ENCODE measurements at places on chromosomes 7 and 10. TPM values are rescaled to one million over a fixed set of nuclear protein-coding genes. Genes with fewer than 3 reads are reported as not detected.
A peak's percentile ranks its signal among the peaks of the same experiment; 100 is the strongest.

Gene TMEM140
- total RNA-seq, result 12.0 TPM

Gene PRTFDC1
- total RNA-seq, result 9.2 TPM

Gene AOAH
- total RNA-seq, result 34.9 TPM

GRCh38 chr7:50470250-50471163 lies 20.4 kb upstream of the FIGNL1 start:
- no peak overlapping the region for H3K4me3 ChIP-seq
- H3K27me3 ChIP-seq, result no peaks in the 10 kb centered on the region
- no peaks in the 10 kb centered on the region for H3K4me1 ChIP-seq
- H3K36me3 ChIP-seq, result no peaks in the 10 kb centered on the region
- H3K27ac ChIP-seq, result no peak overlapping the region

DNA sequence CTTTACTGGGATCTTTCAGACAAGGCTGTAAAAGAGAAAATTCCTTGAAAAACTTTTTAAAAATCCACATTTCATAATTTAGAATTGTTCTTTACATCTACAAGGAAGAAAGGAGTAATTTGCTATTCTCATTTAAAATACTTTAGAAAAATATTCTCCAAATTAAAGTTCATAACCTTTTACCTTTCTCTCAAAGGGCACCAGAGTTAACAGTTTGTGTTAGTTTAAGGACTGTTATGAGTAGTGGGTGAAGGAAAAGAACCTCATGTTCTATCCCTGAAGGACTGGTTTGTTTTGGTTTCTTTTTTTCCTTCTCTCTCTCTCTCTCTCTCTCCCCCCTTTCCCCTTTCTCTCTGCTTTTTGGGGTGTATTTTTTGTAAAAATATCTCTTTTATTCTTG lies 4.1 kb downstream of the AGMO start:
- H3K36me3 ChIP-seq, result no peaks in the 10 kb centered on the region
- H3K4me3 ChIP-seq, result no peak overlapping the region
- no peaks in the 10 kb centered on the region for H3K27me3 ChIP-seq

- no peak overlapping the region for H3K4me3 ChIP-seq
- H3K27me3 ChIP-seq, result no peaks in the 10 kb centered on the region
- no peaks in the 10 kb centered on the region for H3K36me3 ChIP-seq
- no peak for DNase-seq
Measured at GRCh38 chr7:43105521-43106120, 6.8 kb upstream of the HECW1 start.

DNA sequence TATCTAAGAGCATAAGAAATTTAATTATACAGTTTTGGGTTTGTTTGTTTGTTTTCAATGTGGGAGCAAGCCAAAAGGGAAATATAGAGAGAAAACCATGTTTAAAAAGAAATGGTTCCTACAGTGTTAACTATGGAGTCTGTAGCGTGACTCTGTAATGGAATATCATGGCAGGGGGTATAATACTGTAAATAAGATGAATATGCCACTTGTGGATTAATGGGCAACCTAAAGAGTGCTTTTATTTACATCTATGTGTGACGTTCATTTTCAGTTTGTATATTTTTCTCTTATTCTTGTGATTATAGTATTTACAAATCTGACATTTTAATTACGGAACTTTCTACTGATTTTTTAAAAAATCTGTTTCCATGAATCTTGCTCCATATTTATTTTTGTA lies 95.9 kb downstream of the POLL start:
- no peaks in the 10 kb centered on the region for H3K27me3 ChIP-seq
- H3K36me3 ChIP-seq, result no peaks in the 10 kb centered on the region
- no peak overlapping the region for H3K27ac ChIP-seq
- H3K4me1 ChIP-seq, result no peaks in the 10 kb centered on the region

DNA sequence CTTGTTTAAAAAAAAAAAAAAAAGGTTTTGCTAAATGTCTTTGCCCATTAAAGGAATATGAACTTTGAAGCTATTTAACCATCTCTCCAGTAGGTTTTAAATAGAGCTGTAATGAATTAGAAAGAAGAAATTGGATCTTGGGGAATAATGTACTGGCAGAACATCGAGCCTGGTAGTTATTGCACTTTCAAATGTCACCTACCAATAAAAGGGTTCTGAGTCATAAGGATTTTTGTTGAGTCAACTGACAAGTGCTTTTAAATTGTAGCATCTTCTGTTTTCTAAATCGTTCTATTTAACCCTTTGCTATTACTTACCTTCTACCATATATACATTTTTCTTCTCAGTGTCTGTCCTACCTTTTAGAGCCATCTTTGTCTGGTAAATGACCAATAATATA lies 10.7 kb downstream of the CUTC start:
- H3K4me3 ChIP-seq, result no peak overlapping the region
- DNase-seq, result no peak
- H3K27ac ChIP-seq, result peak overlapping the region; percentile 12
- no peaks in the 10 kb centered on the region for H3K4me1 ChIP-seq
- H3K27me3 ChIP-seq, result no peaks in the 10 kb centered on the region

DNA sequence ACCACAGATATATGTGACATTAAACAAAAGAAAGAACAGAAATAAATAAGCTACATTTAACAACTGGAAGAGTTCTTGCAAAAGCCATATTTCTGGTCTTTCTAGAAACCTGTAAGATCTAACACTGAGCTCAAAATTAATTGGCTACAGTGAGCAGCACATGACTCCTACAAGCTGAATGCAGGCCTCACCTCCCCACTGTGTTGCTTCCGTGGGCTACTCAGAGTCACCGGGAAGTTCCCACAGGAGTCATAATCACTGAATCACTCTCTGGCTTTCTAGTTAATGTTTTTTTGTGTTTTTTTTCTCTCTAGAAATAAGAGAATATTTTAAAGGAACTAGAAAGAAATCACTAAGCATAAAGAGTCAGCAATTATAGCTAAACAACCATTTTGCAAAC lies 10.2 kb upstream of the MRPS24 start:
- H3K27me3 ChIP-seq, result no peaks in the 10 kb centered on the region
- H3K27ac ChIP-seq, result peak overlapping the region; percentile 84
- no peak overlapping the region for H3K4me3 ChIP-seq
- no peak for DNase-seq
- H3K4me1 ChIP-seq, result peaks cover 3% of the 10 kb centered on the region
- no peaks in the 10 kb centered on the region for H3K36me3 ChIP-seq

GRCh38 chr10:3355536-3355935 lies 183.0 kb upstream of the PITRM1 start:
- no peaks in the 10 kb centered on the region for H3K36me3 ChIP-seq
- no peak overlapping the region for H3K27ac ChIP-seq
- no peak overlapping the region for H3K4me3 ChIP-seq
- H3K4me1 ChIP-seq, result no peaks in the 10 kb centered on the region
- no peak for DNase-seq

GRCh38 chr10:77835669-77836086 lies 90.9 kb downstream of the DLG5 start:
- H3K27ac ChIP-seq, result no peak overlapping the region
- H3K4me3 ChIP-seq, result no peak overlapping the region
- DNase-seq, result peak; percentile 51
- no peaks in the 10 kb centered on the region for H3K36me3 ChIP-seq
- no peaks in the 10 kb centered on the region for H3K27me3 ChIP-seq

DNA sequence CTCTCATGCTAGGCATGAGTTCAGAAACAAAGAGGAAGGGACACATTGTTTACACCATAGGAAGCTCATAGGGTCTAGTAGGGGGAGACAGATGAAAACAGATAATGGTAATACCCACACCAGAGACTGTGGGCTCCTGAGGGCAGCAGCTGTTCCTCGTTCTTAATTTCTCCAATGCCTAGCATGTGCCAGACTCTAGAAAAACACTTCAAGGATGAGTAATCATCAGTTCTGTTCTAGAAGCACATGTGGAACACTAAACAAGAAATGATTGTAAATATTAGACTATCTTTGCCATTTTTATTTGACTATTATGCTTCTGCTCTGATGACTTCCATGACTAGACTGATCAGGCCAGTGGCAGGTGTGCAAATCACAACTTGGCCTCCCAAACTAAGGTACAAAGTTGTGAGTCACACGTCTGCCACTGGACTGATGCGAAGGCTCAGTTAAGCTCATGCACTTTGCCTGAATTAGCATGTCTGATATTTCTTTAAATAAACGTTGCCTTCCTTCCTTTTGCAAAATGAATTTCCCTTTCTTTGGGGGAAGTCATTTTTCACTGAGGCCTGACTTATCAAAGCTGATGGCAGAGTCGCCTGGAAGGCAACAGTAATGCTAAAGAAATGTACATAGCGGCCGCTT lies 89.2 kb upstream of the FGL2 start:
- H3K36me3 ChIP-seq, result peaks cover 7% of the 10 kb centered on the region
- H3K27ac ChIP-seq, result peak overlapping the region; percentile 24
- H3K4me3 ChIP-seq, result no peak overlapping the region
- no peaks in the 10 kb centered on the region for H3K27me3 ChIP-seq
- no peak for DNase-seq

DNA sequence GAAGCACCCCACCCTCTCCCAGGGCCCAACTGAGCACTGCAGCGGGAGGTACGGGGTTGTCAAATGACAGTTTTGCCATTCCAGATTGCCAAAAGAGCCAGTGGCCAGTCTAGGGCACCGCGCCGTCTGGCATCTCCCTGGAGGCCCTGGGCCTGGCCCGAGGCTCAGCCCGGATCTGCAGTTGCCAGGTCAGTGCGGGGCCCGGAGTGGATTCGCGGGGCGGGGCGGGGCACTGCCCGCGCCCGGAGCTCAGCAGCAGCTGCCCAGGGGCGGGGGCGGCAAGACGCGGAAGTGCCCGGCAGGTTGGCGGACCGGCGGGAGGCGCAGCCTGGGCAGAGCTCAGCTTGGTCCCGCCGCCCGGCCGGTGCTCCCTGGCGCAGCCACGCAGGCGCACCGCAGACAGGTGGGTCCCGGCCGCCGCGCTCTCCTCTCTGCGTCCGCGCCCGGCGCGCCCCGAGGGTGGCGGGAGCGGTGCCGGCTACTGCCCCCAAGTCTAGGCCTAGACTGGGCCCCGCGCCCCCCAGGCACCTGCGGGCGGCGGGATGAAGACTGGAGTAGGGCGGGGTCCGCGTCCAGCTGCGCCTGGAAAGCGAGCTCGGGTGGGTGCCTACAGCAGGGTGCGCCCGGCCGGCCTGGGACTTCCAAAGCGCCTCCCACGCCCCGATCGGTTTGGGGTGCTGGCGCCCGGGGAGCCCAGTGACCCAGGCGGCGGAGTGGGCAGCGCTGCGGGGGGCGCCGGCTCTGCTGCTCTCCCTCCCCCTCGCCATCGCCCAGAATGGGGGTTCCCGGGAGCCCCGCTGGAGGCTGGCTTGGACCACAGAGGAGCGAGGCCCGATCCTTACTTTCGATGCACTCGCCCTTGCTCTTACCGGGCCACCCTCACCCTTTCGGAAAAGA lies at the start of gene IRF5:
Gene IRF5, plus strand, starts transcription at position 281 of the 897 bp plus-strand sequence. CDS start 4,155 bp downstream, outside the sequence.
- no peaks in the 10 kb centered on the region for H3K36me3 ChIP-seq
- H3K4me3 ChIP-seq, result peak within 1 kb of the TSS; percentile 60
- H3K27me3 ChIP-seq, result no peaks in the 10 kb centered on the region
- peak; percentile 74 for DNase-seq

Data from aorta (tissue), 5 donors.